Spinal cord (tissue), 10 donors: ENCODE measurements at places on chromosomes 3 and 15. TPM values are rescaled to one million over a fixed set of nuclear protein-coding genes. Genes with fewer than 3 reads are reported as not detected.

DNA sequence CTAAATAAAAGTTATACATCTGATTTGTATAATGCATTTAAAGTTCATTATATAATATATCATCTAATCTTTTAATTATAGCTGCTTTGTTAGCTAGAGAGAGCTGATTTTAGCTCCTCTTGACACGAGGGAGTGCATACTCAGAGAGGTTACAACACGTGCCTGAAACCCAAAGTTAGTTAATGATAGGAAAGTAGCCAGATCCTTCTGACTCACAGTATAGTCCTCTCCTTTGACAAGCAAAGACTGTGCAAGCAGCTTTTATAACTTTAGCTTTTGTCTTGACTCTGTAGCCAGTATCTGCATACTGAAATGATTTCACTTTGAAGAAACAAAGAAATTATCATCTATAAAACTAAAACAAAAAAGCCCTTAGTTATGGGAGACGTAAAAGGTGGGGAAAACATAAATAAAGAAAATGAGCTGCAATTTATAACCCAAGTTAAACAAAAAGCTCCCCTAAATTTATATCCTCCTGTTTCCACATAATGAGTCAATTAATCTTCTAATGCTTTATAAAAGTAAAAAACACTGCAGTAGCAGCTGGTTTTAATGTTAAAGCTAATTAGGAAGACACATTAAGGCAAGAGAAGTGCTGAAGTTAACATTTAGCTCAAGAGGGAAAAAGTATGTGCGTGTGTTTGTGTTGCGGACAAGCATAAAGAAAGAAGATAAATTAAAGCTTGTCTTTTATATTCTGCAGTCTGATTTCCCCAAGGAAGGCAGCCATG, 13.1 kb downstream of the GABRR3 start:
- H3K36me3 ChIP-seq, result no peaks in the 10 kb centered on the region
- H3K27ac ChIP-seq, result no peak overlapping the region
- no peaks in the 10 kb centered on the region for H3K27me3 ChIP-seq
- H3K4me3 ChIP-seq, result no peak overlapping the region
- H3K4me1 ChIP-seq, result no peaks in the 10 kb centered on the region

GRCh38 chr3:59946401-59946800, 896.6 kb upstream of the CFAP20DC start:
- no peaks in the 10 kb centered on the region for H3K27me3 ChIP-seq
- H3K36me3 ChIP-seq, result no peaks in the 10 kb centered on the region
- no peak overlapping the region for H3K4me3 ChIP-seq
- H3K4me1 ChIP-seq, result no peaks in the 10 kb centered on the region
- no peak overlapping the region for H3K27ac ChIP-seq

GRCh38 chr3:46289551-46289950, 47.3 kb downstream of the CCR3 start:
- no peaks in the 10 kb centered on the region for H3K36me3 ChIP-seq
- no peaks in the 10 kb centered on the region for H3K4me1 ChIP-seq
- no peak overlapping the region for H3K27ac ChIP-seq
- no peak for DNase-seq
- no peak overlapping the region for H3K4me3 ChIP-seq
- no peaks in the 10 kb centered on the region for H3K27me3 ChIP-seq

DNA sequence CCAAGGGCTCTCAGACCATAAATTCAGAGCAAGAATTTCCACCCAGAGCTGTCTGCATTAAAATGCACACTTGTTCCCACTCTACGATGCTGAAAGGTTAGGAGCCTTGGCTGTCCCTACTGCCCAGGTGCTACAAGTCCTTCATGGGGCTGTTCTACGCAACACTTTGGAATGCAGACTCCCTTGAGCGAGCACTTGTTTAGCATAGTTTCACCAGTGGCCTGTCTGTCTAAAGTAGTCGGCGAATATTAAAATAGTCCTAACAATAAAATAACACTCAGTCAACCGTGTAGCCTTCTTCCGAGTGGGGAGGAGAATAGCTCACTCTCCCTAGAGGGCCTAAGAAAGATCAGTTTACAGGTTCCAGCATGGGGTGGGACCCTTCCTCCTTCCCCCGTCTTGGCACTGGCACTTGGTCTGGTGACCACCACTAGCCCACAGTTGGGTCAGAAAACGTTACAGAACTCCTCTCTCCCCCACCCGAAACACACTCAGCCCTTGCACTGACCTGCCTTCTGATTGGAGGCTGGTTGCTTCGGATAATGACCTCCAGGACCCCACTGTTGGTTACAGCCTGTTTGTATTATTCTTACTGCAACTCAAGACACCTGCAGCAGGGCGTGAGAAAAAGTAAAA, at the start of gene CLDN16:
CLDN16 (plus strand) TSS at position 586 of the 636 bp plus-strand sequence. CDS start 167 bp downstream, outside the sequence.
- H3K4me1 ChIP-seq, result no peaks in the 10 kb centered on the region
- no peaks in the 10 kb centered on the region for H3K36me3 ChIP-seq
- no peak within 1 kb of the TSS for H3K27ac ChIP-seq

- H3K27ac ChIP-seq, result no peak overlapping the region
- H3K36me3 ChIP-seq, result no peaks in the 10 kb centered on the region
- peaks cover 4% of the 10 kb centered on the region for H3K4me1 ChIP-seq
- H3K4me3 ChIP-seq, result no peak overlapping the region
- no peak for DNase-seq
- H3K27me3 ChIP-seq, result peaks cover 2% of the 10 kb centered on the region
Measured at GRCh38 chr3:122674339-122674738, 6.3 kb upstream of the PARP14 start.

- H3K36me3 ChIP-seq, result peaks cover 8% of the 10 kb centered on the region
- no peak for DNase-seq
- H3K4me3 ChIP-seq, result peak within 1 kb of the TSS; percentile 61
- H3K27ac ChIP-seq, result peak within 1 kb of the TSS; percentile 95
Measured at GRCh38 chr3:112640930-112641801, at the start of gene CCDC80. TSS of gene CCDC80 (minus strand) at chr3:112641143. CDS start at chr3:112639905, 1,238 bp downstream.

- H3K27me3 ChIP-seq, result no peaks in the 10 kb centered on the region
- no peak for DNase-seq
- H3K4me3 ChIP-seq, result no peak overlapping the region
- no peak overlapping the region for H3K27ac ChIP-seq
Measured at GRCh38 chr3:116032176-116032575, 408.9 kb downstream of the GAP43 start.

MORC1 gene
- total RNA-seq, result 0.59 TPM

DNA sequence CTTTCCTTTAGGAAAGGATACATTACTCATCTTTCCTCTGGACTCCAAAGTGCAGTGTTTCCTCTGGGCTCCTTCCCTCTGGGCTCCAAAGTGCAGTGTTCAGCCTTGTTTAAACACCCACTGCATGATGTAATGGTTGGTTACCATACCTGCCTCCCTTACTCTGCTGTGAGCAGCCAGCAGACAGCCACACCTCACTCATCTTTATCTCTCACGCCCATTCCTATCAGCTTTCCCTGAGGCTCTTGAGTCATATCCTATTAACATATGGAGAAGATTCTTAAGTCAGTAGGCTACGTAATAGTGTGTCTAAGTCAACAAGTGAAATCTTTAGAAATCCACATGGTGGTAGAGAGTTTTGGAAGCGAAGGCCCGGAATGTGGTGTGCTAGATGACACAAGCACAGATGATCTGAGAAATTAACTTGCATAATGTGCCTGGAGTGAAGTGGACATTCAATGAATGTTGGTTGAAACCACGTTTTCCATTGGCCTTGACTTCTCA, 97.2 kb upstream of the CTNNB1 start:
- H3K36me3 ChIP-seq, result no peaks in the 10 kb centered on the region
- H3K4me3 ChIP-seq, result no peak overlapping the region
- no peak overlapping the region for H3K27ac ChIP-seq
- DNase-seq, result no peak
- no peaks in the 10 kb centered on the region for H3K27me3 ChIP-seq

CCPG1 gene
- 67.4 TPM for total RNA-seq

TRNT1 gene
- total RNA-seq, result 27.0 TPM

GATM gene
- total RNA-seq, result 142 TPM

DNA sequence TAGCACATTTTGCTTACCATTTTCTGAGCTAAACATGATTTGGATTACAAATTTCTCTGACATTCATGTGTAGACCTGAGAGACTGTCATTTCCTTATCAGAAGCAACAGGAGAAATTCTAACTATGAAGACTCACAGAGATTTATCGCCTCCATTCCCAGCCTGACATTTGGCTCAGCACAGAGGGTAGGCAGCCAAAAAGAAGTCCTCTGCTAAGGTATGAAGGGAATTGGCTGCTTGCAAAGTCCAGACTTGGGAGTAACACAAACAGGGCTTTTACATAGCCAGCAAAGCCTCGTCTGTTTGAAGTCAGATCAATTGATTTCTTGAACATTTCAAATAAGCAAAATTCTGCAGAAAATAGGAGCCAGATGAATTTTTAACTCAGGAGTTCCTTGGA, 57.0 kb upstream of the CMSS1 start:
- no peaks in the 10 kb centered on the region for H3K27me3 ChIP-seq
- H3K36me3 ChIP-seq, result no peaks in the 10 kb centered on the region
- H3K27ac ChIP-seq, result no peak overlapping the region
- H3K4me1 ChIP-seq, result no peaks in the 10 kb centered on the region

SLC15A2 gene
- 42.3 TPM for total RNA-seq

SCAANT1 gene
- not detected for total RNA-seq

DNA sequence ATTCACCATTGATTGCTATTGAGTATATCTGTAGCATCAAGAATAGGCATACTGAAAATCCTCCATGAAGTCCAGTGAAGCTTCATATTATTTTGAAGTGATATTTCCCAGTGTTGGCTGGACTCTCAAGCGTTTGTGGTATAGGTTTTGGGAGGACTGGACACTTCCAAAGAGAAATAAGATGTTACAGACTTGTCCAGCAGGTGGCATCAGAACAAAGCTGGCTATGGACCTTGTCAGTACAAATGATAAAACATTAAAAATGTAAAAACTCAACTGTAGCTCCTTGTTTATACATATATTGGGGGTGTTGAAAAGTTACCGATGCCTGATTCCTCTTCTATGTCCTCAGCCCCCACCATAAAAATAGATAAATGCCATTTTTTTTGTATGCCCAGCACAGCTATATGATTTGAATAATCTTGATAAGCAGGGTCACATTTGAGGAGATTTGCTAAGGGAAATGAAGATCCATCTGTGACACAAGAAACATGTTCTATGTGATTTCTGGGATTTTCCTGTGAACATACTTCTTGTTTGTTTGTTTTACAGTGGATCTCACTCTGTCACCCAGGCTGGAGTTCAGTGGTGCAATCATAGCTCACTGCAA, 54.5 kb upstream of the GOLGA6B start:
- no peaks in the 10 kb centered on the region for H3K36me3 ChIP-seq
- H3K4me1 ChIP-seq, result no peaks in the 10 kb centered on the region
- no peaks in the 10 kb centered on the region for H3K27me3 ChIP-seq
- no peak overlapping the region for H3K4me3 ChIP-seq
- no peak overlapping the region for H3K27ac ChIP-seq

GRCh38 chr15:71201477-71201876, 86.2 kb downstream of the THSD4 start:
- no peaks in the 10 kb centered on the region for H3K27me3 ChIP-seq
- H3K36me3 ChIP-seq, result no peaks in the 10 kb centered on the region
- no peak overlapping the region for H3K27ac ChIP-seq
- no peak overlapping the region for H3K4me3 ChIP-seq

DNA sequence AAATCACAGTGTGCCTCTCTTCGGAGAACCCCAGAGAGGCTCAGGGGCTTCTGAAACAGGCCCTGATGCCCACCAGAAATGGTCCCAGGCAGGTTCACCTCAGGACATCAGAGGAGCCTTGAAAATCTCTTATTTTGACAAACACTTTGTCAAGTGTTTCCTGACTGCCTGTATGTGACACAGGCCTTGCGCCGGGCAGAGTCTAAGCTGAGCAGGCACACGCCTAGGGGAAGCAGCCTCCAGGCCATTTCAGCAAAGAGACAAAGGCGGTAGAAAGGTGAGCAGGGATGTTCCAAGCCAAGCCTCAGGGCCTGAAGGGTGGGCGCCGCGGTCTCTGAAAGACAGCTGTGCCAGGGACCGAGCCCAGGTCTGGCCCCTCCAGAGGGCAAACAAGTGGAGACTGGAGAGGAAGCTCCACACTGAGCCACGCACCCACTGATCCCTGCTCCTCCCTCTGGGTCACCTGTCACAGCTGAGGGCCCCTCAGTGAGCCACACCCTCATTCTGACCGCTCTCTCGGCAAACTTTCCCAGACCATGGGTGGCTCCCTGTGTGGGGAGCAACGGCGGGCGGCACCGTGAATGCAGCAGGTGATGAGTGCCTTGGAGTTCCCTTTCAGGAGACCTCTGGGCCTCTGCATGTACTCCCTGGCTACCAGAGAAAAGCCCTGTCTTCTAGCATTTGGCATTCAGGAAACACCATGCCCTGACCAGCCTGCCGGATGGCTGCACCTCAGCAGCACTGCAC, 136.1 kb downstream of the ADAMTS17 start:
- no peak for DNase-seq
- H3K4me1 ChIP-seq, result peaks cover 11% of the 10 kb centered on the region
- H3K36me3 ChIP-seq, result no peaks in the 10 kb centered on the region
- no peak overlapping the region for H3K4me3 ChIP-seq
- no peaks in the 10 kb centered on the region for H3K27me3 ChIP-seq

INSYN1 gene
- total RNA-seq, result 26.1 TPM

HRH1 gene
- 21.3 TPM for total RNA-seq

DUOXA1 gene
- total RNA-seq, result 0.11 TPM

TRAIP gene
- 2.4 TPM for total RNA-seq

TM4SF18 gene
- 12.4 TPM for total RNA-seq

GRCh38 chr15:74655424-74655823, 39.8 kb downstream of the CLK3 start:
- H3K27ac ChIP-seq, result no peak overlapping the region
- no peaks in the 10 kb centered on the region for H3K27me3 ChIP-seq
- H3K36me3 ChIP-seq, result no peaks in the 10 kb centered on the region
- no peak for DNase-seq
- H3K4me3 ChIP-seq, result no peak overlapping the region

ZNF197 gene
- 29.4 TPM for total RNA-seq

- DNase-seq, result no peak
- no peaks in the 10 kb centered on the region for H3K27me3 ChIP-seq
- H3K27ac ChIP-seq, result no peak overlapping the region
- no peaks in the 10 kb centered on the region for H3K36me3 ChIP-seq
- no peaks in the 10 kb centered on the region for H3K4me1 ChIP-seq
- H3K4me3 ChIP-seq, result no peak overlapping the region
Measured at GRCh38 chr3:178778589-178778988, 242.4 kb downstream of the KCNMB2 start.

EPHA3 gene
- total RNA-seq, result 44.6 TPM

IL5RA gene
- 5.7 TPM for total RNA-seq

- DNase-seq, result no peak
- H3K4me1 ChIP-seq, result no peaks in the 10 kb centered on the region
- no peak overlapping the region for H3K27ac ChIP-seq
- H3K36me3 ChIP-seq, result no peaks in the 10 kb centered on the region
Measured at GRCh38 chr3:64176461-64176996, 48.7 kb downstream of the PRICKLE2 start.

MESP2 gene
- total RNA-seq, result not detected

OTOL1 gene
- total RNA-seq, result not detected

- H3K27ac ChIP-seq, result no peak overlapping the region
- no peak overlapping the region for H3K4me3 ChIP-seq
- H3K4me1 ChIP-seq, result peaks cover 7% of the 10 kb centered on the region
- H3K36me3 ChIP-seq, result no peaks in the 10 kb centered on the region
- no peak for DNase-seq
- H3K27me3 ChIP-seq, result no peaks in the 10 kb centered on the region
Measured at GRCh38 chr3:98730886-98731537, 32.1 kb upstream of the ST3GAL6 start.

- H3K4me1 ChIP-seq, result peaks cover 8% of the 10 kb centered on the region
- peak overlapping the region; percentile 72 for H3K27ac ChIP-seq
- no peak overlapping the region for H3K4me3 ChIP-seq
- H3K36me3 ChIP-seq, result no peaks in the 10 kb centered on the region
- no peaks in the 10 kb centered on the region for H3K27me3 ChIP-seq
Measured at GRCh38 chr15:62896969-62897486, 145.5 kb upstream of the TPM1 start.
